Thoracic aorta (tissue), 2 donors: ENCODE measurements at places on chromosomes 1 and 21.

- no peak overlapping the region for H3K4me3 ChIP-seq
- no peaks in the 10 kb centered on the region for H3K36me3 ChIP-seq
- H3K4me1 ChIP-seq, result no peaks in the 10 kb centered on the region
- no peak for DNase-seq
- no peaks in the 10 kb centered on the region for H3K27me3 ChIP-seq
Observed at GRCh38 chr1:233121947-233122559, 171.6 kb downstream of the NTPCR start.

DNA sequence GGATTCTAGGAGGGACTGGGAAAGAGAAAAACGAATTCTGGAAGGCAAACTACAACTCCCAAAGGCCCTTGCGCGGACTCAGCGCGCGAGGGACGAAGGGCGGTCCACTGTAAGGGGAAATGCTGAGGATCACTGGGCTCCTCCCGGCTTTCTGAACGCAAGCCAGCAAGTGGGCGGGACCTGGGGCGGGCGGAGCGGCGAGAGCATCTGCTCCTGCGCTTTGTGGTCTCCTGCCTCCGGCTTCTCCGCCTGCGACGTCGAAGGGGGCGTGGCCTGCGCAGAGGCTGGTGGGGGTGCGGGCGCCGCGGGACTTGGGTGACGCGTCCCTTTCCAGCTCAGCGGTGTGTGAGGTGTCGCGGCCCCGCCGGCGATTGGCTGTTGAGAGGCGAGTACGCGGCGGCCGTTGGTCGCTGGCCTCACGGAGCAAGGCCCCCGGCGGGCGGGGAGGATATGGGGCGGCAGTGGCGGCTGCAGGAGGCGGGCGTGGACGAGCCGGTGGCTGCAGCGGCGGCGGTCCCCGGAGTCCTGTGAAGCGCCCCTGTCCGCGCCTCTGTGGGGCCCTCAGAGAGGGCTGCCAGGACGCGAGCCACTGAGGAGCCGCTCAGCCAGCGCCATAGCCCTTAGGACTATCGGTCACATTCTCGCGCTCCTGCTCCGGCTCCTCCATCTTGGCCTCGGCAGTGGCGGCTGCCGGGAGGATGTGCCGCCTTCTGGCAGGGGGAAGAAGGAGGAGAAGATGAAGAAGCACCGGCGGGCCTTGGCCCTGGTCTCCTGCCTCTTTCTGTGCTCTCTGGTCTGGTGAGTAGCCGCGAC is at the start of gene SUCO:
SUCO (plus strand) TSS at position 451 of the 813 bp plus-strand sequence; CDS start at position 737, 286 bp downstream.
- peaks cover 6% of the 10 kb centered on the region for H3K4me1 ChIP-seq
- H3K4me3 ChIP-seq, result peak within 1 kb of the TSS; percentile 93
- DNase-seq, result peak; percentile 98
- peak within 1 kb of the TSS; percentile 96 for H3K27ac ChIP-seq
- H3K36me3 ChIP-seq, result no peaks in the 10 kb centered on the region

GRCh38 chr1:103145449-103145848 is 37.1 kb upstream of the COL11A1 start:
- no peaks in the 10 kb centered on the region for H3K27me3 ChIP-seq
- DNase-seq, result no peak
- no peaks in the 10 kb centered on the region for H3K4me1 ChIP-seq
- no peak overlapping the region for H3K27ac ChIP-seq
- H3K36me3 ChIP-seq, result no peaks in the 10 kb centered on the region
- no peak overlapping the region for H3K4me3 ChIP-seq

GRCh38 chr1:80982831-80983230 is 817.9 kb upstream of the ADGRL2 start:
- H3K27me3 ChIP-seq, result no peaks in the 10 kb centered on the region
- no peaks in the 10 kb centered on the region for H3K4me1 ChIP-seq
- no peak overlapping the region for H3K27ac ChIP-seq
- DNase-seq, result no peak
- no peak overlapping the region for H3K4me3 ChIP-seq
- H3K36me3 ChIP-seq, result no peaks in the 10 kb centered on the region

- no peaks in the 10 kb centered on the region for H3K36me3 ChIP-seq
- no peak for DNase-seq
- H3K27ac ChIP-seq, result no peak overlapping the region
Observed at GRCh38 chr1:165551469-165551868, 7.7 kb downstream of the LRRC52 start.

GRCh38 chr1:200205216-200205995 is 177.9 kb downstream of the NR5A2 start:
- no peak for DNase-seq
- no peaks in the 10 kb centered on the region for H3K27me3 ChIP-seq
- H3K36me3 ChIP-seq, result no peaks in the 10 kb centered on the region
